NCI-H446 (cell line): ENCODE measurements at places on chromosomes 4 and X.

DNA sequence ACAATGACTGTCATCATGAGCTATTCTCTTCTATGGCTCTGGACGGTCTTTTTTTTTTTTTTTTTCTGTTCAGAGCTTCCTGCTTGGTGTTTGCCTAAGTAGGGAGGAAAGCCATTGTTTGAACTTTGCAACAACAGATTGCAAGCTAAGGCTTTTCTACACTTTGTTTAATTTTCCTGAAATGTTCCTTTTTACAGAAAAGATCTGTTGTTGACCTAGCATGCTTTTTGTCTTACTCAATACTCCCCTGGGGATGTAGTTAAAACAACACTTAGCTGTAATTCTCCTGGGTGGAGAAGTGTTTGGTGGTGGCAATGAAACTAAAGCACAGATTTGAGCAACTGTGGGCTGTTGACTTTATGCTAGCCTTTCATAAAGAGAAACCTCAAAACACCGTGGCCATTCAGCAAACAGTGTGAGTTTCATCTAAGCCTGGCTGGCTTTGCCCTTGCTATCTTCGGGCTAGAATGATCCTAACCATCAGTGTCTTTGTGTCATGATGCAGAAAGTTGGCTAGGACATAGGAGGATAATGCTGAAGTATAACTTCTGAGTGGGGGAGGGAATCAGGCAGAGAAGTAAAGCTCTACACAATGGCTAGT lies 110.5 kb downstream of the ANXA3 start:
- peak; percentile 9 for DNase-seq

GRCh38 chr4:140253556-140254027 lies 99.6 kb upstream of the MAML3 start:
- no peak for DNase-seq

- DNase-seq: peak; percentile 52
These were observed 201.4 kb downstream of the CCSER1 start for GRCh38 chr4:90328558-90328957.

DNA sequence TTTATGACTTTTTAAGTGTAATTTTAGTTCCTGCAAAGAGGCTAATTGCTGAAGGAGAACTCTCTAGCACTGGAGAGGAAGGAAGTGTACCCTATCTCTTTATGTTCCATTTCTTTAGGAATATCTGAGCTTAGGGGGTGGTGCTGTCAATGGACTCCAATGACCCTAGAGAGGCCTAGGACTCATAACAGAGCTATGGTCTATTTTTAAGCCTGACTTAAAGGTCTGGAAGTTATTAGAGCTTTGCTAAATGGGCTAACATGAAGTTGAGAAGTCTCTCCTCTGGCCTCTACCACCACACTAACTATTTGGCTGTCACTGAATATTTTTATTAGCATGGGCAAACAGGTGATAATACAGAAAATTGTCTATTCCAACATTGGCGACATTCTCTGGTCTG lies 152.2 kb downstream of the SPATA18 start:
- no peak for DNase-seq

DNA sequence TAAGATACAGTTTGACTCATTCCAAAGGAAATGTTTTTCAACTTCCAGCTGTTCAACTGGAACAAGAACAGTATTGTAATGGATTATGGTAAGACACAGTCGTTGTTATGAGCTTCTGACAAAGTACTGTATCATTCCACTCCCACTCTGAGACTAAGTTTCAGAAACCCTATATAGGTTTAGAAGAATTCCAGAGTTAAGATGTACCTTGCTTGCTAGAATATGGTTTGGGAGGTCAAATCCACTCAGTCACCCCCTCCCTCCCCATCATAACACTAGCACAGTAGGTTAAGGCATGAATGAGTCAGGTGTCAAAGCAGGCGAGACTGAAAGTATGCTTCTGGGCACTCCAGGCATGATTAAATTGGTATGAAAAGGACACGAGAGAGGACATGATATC lies 339.7 kb downstream of the DMD start:
- no peak for DNase-seq
